Right cardiac atrium (tissue), 5 donors: ENCODE measurements at places on chromosomes 11 and 22. TPM values are rescaled to one million over a fixed set of nuclear protein-coding genes. Genes with fewer than 3 reads are reported as not detected.

The DCHS1 gene
- 16.6 TPM for total RNA-seq

The RHBDD3 gene
- total RNA-seq: 16.8 TPM

The SAA4 gene
- not detected for total RNA-seq

The IL18BP gene
- total RNA-seq: 4.4 TPM

The SYT7 gene
- 17.4 TPM for total RNA-seq

The DBX1 gene
- not detected for total RNA-seq

The DCPS gene
- total RNA-seq: 14.9 TPM

The LTBP3 gene
- 134 TPM for total RNA-seq

The LTO1 gene
- total RNA-seq: 13.6 TPM

The CDC45 gene
- 0.85 TPM for total RNA-seq

The OR8H2 gene
- not detected for total RNA-seq

The EMID1 gene
- total RNA-seq: 1.1 TPM

The HBB gene
- total RNA-seq: 63.4 TPM

The PKNOX2 gene
- total RNA-seq: 12.5 TPM

The GPHA2 gene
- total RNA-seq: not detected

The CASP5 gene
- total RNA-seq: not detected

The INS gene
- total RNA-seq: not detected

The FREY1 gene
- total RNA-seq: not detected

The MICAL2 gene
- 115 TPM for total RNA-seq

The PATE4 gene
- not detected for total RNA-seq
